ENCODE measurements at places on chromosomes 5 and 9. TPM values are rescaled to one million over a fixed set of nuclear protein-coding genes. Genes with fewer than 3 reads are reported as not detected.

Gene GCNT4
- total RNA-seq = 1.8 TPM

DNA sequence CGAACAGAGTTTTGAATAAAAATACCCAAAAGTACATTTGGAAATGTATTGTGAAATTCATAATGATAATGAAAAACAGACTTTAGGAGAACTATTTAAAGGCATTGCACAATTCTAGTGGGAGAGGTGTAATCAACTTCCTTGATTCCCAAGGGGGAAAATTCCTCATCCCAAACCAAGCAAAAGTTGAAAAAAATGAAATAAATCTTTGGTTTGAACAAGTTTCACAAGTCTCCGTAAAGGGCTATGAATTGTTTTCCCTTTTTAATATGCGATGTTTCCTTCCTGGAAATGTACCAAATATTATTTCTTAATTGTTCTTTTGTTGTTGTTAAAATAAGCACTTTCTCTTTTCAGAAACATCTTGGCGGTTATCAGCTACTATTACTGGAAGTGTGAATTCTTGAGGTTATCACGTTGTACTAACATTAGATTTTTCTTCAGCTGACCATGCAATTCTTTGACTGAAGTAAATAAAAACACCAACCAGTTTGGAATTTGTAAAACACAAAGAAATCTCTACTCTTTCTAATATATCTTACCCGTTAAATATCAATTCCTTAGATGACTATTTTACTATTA lies 59.3 kb downstream of the SVEP1 start:
- no peak overlapping the region for H3K27ac ChIP-seq
- peaks cover 6% of the 10 kb centered on the region for H3K4me1 ChIP-seq
- H3K27me3 ChIP-seq = no peaks in the 10 kb centered on the region
- H3K4me3 ChIP-seq = peak overlapping the region; percentile 17
- peak; percentile 4 for DNase-seq
- no peaks in the 10 kb centered on the region for H3K36me3 ChIP-seq

Gene ACOT12
- total RNA-seq = 2.0 TPM

GRCh38 chr9:22103685-22104575 lies 94.8 kb upstream of the CDKN2B start:
- peaks cover 26% of the 10 kb centered on the region for H3K4me1 ChIP-seq
- no peaks in the 10 kb centered on the region for H3K36me3 ChIP-seq
- DNase-seq = peak; percentile 95
- peak overlapping the region; percentile 86 for H3K27ac ChIP-seq
- H3K4me3 ChIP-seq = no peak overlapping the region

DNA sequence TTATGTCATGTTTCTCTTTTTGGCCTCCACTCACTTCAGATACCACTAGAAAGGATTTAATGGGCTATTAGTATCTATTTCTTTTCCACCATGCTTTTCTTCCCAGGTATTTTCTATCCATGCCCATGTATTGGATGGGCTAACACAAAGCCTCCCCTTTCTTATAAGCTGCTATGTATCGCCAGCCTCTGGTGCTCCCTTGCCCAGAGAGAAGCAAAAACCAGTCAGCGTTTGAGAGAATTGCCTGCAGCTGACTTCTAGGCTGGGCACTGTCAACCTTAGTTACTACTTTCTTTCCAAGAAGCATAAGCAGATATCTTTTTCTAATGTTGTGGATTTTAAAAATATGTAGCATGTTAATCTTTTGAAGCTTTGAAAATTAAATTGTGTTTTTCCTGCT lies 30.2 kb upstream of the HSPB3 start:
- H3K36me3 ChIP-seq = no peaks in the 10 kb centered on the region
- no peaks in the 10 kb centered on the region for H3K27me3 ChIP-seq
- H3K4me1 ChIP-seq = no peaks in the 10 kb centered on the region
- H3K4me3 ChIP-seq = no peak overlapping the region
- no peak overlapping the region for H3K27ac ChIP-seq

Gene FAM151B
- total RNA-seq = 4.8 TPM

DNA sequence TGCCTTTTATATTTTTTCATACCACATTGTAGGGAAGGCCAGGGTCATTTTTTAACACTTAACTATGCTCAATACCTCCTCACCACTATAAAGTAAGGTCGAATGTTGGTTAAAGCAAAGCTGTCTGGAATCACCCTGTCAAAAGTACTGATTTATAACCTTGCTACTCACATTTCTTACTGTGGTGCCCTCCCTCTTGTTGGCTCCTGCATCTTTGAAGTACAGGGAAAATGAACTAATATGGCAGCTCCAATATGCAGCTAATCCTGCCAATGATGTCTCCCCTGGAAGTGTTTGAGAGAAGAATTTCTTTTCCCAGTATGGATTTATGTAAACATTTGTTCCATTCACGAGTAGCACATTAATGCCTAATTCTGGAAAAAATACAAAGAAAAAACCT lies 108.4 kb upstream of the RPS23 start:
- no peaks in the 10 kb centered on the region for H3K27me3 ChIP-seq
- peak; percentile 89 for DNase-seq
- no peak overlapping the region for H3K27ac ChIP-seq
- H3K4me1 ChIP-seq = peaks cover 7% of the 10 kb centered on the region

GRCh38 chr9:135273008-135273407 lies 185.5 kb downstream of the OLFM1 start:
- no peaks in the 10 kb centered on the region for H3K36me3 ChIP-seq
- H3K4me3 ChIP-seq = no peak overlapping the region
- no peaks in the 10 kb centered on the region for H3K4me1 ChIP-seq
- H3K27me3 ChIP-seq = no peaks in the 10 kb centered on the region

GRCh38 chr5:142171270-142171669 lies 62.7 kb downstream of the NDFIP1 start:
- H3K4me3 ChIP-seq = no peak overlapping the region
- no peaks in the 10 kb centered on the region for H3K36me3 ChIP-seq
- H3K27ac ChIP-seq = no peak overlapping the region
- no peaks in the 10 kb centered on the region for H3K4me1 ChIP-seq

DNA sequence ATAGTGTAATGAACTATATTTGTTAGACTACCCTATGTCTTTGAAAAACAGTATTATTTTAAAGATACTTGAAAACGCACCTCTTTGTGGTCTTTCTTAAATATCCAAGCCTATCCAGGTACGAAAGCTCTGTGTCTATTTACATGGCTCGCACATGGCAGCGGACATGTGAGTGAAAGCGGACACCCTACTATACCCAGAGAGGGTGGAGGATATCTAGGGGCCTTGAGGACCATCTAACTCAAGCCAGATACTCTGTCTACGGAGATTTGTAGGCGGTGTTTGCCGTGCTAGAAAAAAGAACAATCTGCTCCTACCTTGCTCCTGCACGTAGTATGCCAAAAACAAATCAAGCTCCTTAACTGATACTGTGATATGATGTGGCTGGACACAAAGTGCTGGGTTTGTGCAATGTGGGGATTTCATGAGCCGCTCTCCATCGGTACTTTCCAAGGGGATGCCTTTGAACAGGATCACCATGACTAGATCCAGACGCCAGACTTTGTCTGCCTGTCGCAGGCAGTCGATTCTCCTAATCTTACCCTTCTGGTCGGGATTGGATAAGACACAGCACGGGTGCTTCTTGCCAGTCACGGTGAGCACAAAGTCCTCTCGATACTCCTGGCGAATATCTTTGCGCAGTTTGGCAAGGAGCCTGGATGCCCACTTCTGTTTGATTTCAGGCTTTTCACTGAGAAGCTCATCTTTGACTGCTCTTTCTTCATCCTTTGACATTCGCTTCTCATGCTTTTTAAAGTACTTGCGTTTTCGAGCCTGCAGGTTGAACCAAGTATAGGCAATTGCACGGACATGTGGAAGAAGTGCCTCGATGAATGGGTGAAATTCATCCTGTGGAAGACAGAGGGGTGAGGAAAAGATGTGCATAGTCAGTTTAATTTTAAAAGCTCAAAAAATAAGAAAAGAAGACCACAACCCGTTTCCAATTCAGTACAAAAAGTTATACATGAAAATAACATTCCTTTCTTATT lies 7.0 kb downstream of the NFIB start:
- peak overlapping the region; percentile 44 for H3K4me3 ChIP-seq
- peaks cover 3% of the 10 kb centered on the region for H3K36me3 ChIP-seq
- no peaks in the 10 kb centered on the region for H3K4me1 ChIP-seq
- peak; percentile 79 for DNase-seq
- no peaks in the 10 kb centered on the region for H3K27me3 ChIP-seq
- peak overlapping the region; percentile 46 for H3K27ac ChIP-seq

DNA sequence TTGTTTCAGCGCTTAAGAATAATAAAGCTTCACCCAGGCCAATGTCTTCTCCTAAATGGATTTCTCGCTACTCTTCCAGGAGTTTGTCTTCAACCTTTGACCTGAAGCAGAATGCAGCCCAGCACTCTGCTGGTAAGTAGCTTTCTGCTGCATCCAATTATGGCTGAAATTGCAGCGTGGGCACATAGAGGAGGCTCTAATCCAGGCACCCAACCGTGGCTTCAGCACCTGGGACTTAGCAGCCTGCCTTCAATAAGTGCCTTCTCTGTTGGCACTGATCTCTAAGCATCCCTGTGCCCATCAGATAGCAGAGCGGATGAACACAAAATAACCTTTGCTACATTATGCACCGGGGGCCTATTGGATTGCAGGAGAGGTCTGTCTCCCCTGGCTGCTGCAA lies 105.2 kb downstream of the TRIM32 start:
- H3K27ac ChIP-seq = no peak overlapping the region
- H3K27me3 ChIP-seq = no peaks in the 10 kb centered on the region
- no peaks in the 10 kb centered on the region for H3K4me1 ChIP-seq
- no peak overlapping the region for H3K4me3 ChIP-seq
- no peak for DNase-seq

Gene CBY3
- total RNA-seq = not detected

Gene PAPPA
- total RNA-seq = 33.4 TPM

Gene PCA3
- total RNA-seq = not detected

Gene NEURL1B
- 6.1 TPM for total RNA-seq

Gene C9orf50
- total RNA-seq = 0.17 TPM
